ENCODE measurements at places on chromosomes 5 and 9. TPM values are rescaled to one million over a fixed set of nuclear protein-coding genes. Genes with fewer than 3 reads are reported as not detected.
A peak's percentile ranks its signal among the peaks of the same experiment; 100 is the strongest.

DNA sequence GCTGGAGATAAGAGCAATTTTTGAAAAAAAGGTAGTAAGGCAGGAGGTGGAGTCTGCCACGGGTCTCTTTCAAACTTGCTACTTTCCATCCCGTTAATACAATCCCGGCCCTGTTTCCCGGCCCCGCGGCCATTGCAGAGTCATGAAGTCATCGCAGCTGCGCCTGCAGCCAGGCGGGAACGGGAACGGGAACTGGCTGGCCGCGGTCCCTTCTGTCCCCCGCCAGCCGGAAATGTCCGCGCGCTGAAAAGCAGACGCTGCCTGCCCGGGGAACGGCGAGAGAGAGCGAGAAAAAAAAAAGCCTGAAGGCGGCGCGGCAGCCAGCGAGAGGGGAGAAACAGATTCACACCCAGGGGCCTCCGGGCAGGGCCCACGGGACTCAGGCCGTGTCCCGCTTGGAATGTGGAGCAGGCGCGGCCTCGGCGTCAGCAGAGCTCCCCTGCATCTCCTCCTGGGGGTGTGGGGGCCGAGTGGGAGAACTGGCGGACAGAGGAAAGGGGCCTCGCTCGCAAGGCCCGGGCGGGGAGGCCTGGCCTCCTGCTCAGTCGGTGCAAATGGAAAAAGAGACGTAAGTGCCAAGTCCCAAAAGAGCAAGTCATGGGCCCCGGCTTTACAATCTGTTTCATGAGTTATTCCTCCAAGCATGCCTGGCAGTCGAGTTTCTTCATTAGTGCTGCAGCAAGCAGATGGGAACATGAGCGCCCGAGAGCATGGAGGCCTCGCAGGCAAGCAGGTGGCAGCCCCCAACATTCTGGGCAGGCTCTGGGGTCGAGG, 201.2 kb upstream of the GAS1 start:
- peaks cover 23% of the 10 kb centered on the region for H3K27me3 ChIP-seq
- H3K4me1 ChIP-seq, result peaks cover 1% of the 10 kb centered on the region
- no peak for DNase-seq
- H3K4me3 ChIP-seq, result no peak overlapping the region
- H3K36me3 ChIP-seq, result no peaks in the 10 kb centered on the region
- H3K27ac ChIP-seq, result no peak overlapping the region

DNA sequence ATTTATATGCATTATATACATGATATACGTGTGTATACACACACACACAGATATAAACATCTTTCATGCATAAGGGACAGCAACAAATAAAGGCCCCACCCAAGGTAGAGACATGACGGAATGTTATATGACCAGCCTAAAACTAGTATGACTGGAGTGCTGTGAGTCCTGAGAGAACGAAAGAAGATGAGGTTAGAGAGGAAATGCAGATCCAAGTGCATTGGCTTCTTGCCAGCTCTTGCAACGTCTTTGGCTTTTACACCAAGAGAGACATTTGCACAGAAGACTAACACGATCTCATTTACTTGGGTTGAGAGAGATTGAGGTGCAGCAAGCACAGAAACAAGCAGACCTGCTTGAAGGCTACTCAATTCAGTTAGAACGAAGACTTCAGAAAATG, 23.0 kb downstream of the CDH10 start:
- no peak for DNase-seq
- no peaks in the 10 kb centered on the region for H3K27me3 ChIP-seq
- H3K27ac ChIP-seq, result no peak overlapping the region
- H3K4me1 ChIP-seq, result no peaks in the 10 kb centered on the region
- H3K36me3 ChIP-seq, result no peaks in the 10 kb centered on the region
- H3K4me3 ChIP-seq, result no peak overlapping the region

GRCh38 chr5:131943916-131944315, 1.5 kb downstream of the MEIKIN start:
- peaks cover 3% of the 10 kb centered on the region for H3K27me3 ChIP-seq
- H3K4me1 ChIP-seq, result no peaks in the 10 kb centered on the region
- no peak overlapping the region for H3K4me3 ChIP-seq
- no peak overlapping the region for H3K27ac ChIP-seq
- H3K36me3 ChIP-seq, result no peaks in the 10 kb centered on the region

DNA sequence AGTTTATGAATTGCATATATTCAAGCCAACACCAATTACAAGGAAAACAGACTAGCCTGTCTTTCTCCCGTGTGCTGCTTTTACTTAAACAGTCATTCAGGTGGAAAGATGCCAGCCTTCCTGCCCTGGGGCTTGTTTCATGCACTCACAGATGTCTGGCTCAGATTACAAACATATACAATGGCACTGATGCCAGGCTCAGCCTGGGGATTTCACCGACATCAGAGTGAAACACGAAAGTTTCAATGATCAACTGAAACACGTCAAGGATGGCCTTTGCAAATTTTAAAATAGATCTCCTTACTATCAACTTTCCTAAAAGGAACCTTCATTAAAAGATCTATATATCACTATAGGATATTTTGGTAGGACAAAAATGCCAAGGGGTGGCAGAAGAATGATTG, 1576.5 kb downstream of the EFNA5 start:
- no peak overlapping the region for H3K27ac ChIP-seq
- H3K36me3 ChIP-seq, result no peaks in the 10 kb centered on the region
- H3K27me3 ChIP-seq, result no peaks in the 10 kb centered on the region
- no peaks in the 10 kb centered on the region for H3K4me1 ChIP-seq
- H3K4me3 ChIP-seq, result no peak overlapping the region

GRCh38 chr5:172556262-172556661, 84.8 kb upstream of the NEURL1B start:
- no peak overlapping the region for H3K4me3 ChIP-seq
- no peaks in the 10 kb centered on the region for H3K36me3 ChIP-seq
- no peaks in the 10 kb centered on the region for H3K4me1 ChIP-seq
- DNase-seq, result no peak

DNA sequence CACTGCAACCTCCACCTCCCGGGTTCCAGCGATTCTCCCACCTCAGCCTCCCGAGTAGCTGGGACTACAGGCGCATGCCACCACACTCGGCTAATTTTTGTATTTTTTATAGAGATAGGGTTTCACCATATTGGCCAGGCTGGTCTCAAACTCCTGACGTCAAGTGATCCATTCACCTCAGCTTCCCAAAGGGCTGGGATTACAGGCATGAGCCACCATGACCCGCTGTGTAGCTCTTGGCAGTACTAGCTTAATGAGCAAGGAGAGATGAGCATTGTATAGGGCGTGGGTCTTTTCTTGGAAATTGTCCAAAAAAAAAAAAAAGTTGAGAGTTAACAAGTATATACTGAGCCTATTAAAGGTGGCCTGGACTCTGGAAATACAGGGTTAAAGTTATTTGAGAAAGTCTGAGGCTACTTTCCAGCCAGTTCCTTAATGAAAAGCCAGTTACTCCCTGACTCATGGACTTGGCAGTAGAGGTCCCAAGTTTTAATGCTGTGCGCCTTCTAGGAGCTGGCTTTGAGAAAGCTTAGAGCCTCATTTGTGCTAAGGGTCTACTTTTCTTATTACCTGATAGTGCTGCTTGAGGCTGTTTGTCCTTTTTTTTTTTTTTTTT, 4.2 kb upstream of the FGF18 start:
- DNase-seq, result no peak
- H3K4me3 ChIP-seq, result no peak overlapping the region
- H3K4me1 ChIP-seq, result peaks cover 12% of the 10 kb centered on the region
- peaks cover 2% of the 10 kb centered on the region for H3K27me3 ChIP-seq
- H3K27ac ChIP-seq, result no peak overlapping the region

DNA sequence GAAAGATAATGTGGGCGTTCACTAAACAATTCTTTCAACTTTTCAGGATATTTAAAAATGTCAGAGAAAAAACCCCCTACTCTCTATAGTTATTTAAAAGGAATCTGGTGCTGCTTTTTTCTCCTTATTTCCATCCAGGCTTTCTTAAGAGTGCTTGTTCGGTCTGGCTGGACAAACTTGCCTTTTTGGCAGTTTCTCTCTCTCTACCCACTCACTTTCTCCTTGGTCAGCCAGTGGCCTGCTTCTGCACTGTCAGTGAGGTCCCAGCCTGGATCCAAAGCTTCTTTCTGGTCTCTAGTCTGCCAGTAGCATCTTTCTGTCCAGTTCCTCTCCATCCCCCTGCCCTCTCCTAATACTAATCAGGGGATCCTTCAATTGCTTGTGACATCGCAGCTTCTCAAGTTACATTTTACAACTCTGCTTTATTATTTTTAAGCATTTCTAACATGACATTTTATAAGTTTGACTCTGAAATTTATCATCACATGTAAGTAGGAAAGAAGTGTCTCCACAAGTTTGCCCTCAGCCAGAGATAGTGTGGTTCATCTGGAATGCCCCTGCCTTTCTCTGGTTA, 50.4 kb downstream of the PIK3R1 start:
- H3K4me3 ChIP-seq, result no peak overlapping the region
- H3K4me1 ChIP-seq, result peaks cover 68% of the 10 kb centered on the region
- no peak for DNase-seq
- no peak overlapping the region for H3K27ac ChIP-seq
- peaks cover 14% of the 10 kb centered on the region for H3K36me3 ChIP-seq

DNA sequence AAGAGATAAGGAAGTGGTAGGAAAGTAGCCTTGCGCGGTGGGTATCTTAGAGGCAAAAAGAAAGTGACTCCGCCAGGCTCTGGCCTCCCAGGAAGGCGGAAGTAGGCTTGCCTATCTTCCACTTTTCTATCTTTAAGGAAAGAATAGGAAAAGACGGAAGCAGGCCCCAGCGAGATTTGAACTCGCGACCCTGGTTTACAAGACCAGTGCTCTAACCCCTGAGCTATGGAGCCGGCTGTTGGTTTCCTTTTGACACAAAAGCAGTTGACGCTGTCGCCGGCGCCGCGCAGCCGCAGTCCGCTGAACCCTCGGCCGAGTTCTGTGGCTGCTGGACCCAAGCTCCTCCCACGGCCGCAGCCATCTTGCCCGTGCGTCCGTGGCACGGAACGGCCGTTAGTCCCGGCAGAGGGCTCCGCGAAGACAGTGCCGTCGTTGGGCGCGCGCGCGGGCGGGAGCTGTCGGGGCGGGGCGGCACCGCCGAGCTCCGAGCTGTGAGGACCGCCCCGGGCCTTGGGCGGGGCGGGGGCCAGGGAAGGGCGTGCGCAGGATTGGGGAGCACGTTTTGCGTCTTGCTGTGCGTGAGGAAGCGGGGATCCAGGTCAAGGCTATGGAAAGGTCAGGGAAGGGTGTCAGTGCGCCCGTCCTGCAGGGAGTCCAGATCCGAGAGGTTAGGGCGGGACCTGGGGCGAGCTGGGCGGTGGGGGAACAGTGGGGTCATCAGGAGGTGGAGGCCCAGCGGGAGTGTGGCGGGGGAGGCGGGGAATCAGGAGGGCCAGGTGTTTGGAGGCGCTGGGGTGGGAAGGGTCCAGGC, 13.3 kb downstream of the TRIM7 start:
- peaks cover 40% of the 10 kb centered on the region for H3K4me1 ChIP-seq
- no peaks in the 10 kb centered on the region for H3K27me3 ChIP-seq
- peak overlapping the region; percentile 90 for H3K27ac ChIP-seq
- peak; percentile 95 for DNase-seq

DNA sequence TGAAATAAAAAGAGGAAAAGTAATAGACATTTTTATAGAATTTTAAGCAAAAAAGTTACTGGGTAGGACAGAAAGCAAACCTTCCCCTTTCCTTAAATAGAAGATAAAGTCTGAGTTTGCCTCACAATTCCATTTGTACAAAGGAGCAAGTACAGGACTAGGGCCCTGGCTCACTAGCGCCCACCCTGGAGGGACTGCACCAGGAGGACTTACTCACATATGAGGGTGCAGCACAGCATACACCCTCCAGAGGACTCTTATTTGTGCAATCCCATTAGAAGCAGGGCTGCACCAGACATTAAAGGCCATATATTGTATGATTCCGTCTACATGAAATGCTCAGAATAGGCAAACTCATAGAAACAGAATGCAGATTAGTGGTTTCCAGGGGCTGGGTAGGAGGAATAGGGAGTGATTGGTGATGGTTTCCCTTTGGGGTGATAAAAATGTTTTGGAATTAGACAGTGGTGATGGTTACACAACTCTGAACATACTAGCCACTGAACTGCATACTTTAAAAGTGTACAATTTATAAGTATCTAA, 4.5 kb downstream of the REEP5 start:
- H3K4me3 ChIP-seq, result no peak overlapping the region
- no peak overlapping the region for H3K27ac ChIP-seq
- H3K36me3 ChIP-seq, result peaks cover 76% of the 10 kb centered on the region
- DNase-seq, result no peak
- H3K27me3 ChIP-seq, result no peaks in the 10 kb centered on the region

DNA sequence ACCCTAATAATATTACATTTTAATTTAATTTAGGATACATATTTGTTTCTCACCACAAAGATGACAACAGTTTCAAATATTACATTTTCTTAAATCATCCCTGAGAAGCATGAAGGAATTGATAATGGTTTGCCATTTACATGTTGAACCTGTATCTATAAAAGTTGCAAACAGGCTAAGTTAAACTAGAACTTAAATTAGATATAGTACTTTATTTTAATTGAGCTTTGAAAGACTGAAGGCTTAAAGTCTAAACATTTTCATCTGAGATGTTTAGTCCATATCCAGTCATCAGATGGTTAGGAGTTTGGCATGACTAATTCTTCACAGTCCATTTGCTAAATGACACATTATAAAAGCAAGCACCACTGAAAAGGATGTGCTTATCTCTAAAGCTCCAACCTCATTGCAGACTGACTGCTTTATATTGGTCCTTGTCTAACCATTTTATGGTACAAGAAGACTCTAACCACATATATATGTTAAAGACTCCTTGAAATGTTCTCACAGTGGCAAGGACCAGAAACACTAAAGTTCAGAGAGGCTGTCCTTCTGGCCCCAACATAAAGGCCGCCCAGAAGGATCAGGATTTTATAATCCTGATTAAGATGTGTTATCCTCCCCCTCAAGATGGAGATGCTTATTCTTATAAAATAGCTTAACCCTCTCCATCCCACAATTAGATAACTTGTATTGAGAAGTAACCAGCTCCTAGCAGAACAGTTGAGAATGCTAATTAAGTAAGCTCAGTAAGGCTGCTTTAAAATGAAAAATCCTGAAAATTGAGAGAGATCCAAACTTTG, 25.8 kb downstream of the WNT8A start:
- no peak overlapping the region for H3K4me3 ChIP-seq
- no peak overlapping the region for H3K27ac ChIP-seq
- H3K27me3 ChIP-seq, result peaks cover 20% of the 10 kb centered on the region
- no peaks in the 10 kb centered on the region for H3K36me3 ChIP-seq
- no peak for DNase-seq

GRCh38 chr5:13913962-13914361, 30.5 kb downstream of the DNAH5 start:
- no peak for DNase-seq
- H3K36me3 ChIP-seq, result no peaks in the 10 kb centered on the region
- no peaks in the 10 kb centered on the region for H3K4me1 ChIP-seq
- no peak overlapping the region for H3K27ac ChIP-seq

- no peaks in the 10 kb centered on the region for H3K36me3 ChIP-seq
- no peaks in the 10 kb centered on the region for H3K4me1 ChIP-seq
- DNase-seq, result no peak
- H3K27ac ChIP-seq, result no peak overlapping the region
- H3K27me3 ChIP-seq, result peaks cover 2% of the 10 kb centered on the region
These were observed 108.2 kb downstream of the TTLL11 start for GRCh38 chr9:121984726-121985402.

The EPB41L4B gene
- not detected for total RNA-seq

The F2RL1 gene
- total RNA-seq, result 1.6 TPM

The PFN3 gene
- not detected for total RNA-seq
